ENCODE measurements at places on chromosomes 3 and 15. TPM values are rescaled to one million over a fixed set of nuclear protein-coding genes. Genes with fewer than 3 reads are reported as not detected.

DNA sequence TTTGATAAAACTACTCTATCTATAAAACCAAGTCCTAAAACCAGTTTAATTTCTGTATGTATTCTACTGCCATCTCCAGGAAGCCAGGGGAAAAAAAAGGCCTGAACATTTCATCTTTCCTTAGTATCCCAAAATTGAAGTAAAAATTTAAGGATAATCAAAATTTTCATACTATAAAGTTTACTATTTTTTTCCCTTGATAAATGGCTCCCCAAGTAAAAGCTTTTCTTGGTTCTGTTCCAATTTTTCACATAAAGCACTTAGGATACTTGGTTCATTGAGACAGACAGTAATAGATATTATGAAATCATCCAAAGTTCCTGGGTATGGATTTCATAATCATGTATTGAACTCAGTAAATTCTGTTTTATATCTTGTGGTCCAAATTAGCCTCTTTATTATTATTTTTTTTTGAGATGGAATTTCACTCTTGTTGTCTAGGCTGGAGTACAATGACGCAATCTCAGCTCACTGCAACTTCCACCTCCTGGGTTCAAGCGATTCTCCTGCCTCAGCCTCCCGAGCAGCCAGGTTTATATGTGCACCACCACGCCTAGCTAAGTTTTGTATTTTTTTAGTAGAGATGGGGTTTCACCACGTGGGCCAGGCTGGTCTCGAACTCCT is 34.5 kb downstream of the ICE2 start:
- DNase-seq, result no peak

GRCh38 chr3:60277361-60277800 is 973.9 kb downstream of the FHIT start:
- DNase-seq, result no peak

GRCh38 chr15:49827311-49827710 is 206.5 kb downstream of the DTWD1 start:
- no peak for DNase-seq

DNA sequence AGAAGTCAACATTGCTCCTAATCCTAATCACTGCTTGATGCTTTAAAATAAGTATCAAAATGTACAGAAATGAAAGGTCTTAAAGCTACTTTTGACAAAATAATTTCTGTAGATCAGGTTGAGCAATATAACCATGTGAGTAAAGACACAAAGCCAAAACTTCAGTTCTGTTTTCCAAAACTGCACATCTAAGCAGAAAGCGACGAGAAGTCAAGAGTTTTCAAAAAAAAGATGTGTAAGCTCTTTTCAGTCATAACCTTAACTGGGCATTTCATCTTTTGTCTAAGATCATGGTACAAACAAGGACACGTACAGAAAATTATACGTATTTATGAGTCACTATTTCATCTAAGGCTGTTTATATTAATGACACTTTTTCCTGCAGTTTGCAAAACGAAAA is 608.8 kb downstream of the FOXP1 start:
- no peak for DNase-seq

DNA sequence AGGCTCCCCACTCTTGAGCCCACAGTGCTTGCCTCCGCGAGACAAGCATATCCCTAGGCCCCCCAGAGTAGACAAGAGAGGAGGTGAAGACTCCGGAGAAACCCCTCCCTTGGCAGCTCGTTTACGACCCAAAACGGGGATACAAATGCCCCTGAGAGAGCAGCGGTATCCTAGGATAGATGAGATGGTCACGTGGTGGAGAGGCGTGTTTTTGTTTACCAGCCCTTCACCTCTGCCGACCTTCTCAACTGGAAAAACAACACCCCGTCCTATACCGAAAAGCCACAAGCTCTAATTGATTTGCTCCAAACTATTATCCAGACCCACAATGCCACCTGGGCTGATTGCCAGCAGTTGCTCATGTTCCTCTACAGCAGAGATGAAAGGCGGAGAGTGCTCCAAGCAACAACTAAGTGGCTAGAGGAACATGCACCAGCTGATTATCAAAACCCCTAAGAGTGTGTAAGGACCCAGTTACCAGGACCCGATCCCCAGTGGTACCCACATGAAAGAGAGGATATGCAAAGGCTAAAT is 99.5 kb upstream of the OSBPL11 start:
- DNase-seq, result no peak

DNA sequence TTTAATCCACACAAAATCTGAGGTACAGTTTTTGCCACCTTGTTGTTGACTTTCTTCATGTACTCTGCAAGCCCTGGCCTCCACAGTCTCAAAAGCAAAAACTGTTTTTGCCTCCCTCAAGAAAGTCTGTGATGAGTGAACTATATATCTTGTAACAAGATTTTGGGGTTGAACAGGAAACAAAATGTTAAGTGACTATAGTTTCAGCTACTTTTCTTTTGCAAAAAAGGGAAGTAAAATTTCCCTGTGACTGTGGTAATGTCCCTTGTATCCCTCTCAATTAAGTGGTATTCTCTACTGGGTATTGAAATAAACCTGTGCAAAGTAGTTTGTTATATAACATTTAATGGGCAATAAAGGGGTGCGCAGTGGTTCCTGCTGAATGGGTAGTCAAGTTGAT is 21.3 kb upstream of the SCAANT1 start:
- DNase-seq, result no peak

Gene SERINC4
- polyA plus RNA-seq, result not detected

Gene GOLGA8Q
- polyA plus RNA-seq, result 0.68 TPM

- DNase-seq, result no peak
Observed at GRCh38 chr3:69128509-69128908, 6.1 kb upstream of the LMOD3 start.

DNA sequence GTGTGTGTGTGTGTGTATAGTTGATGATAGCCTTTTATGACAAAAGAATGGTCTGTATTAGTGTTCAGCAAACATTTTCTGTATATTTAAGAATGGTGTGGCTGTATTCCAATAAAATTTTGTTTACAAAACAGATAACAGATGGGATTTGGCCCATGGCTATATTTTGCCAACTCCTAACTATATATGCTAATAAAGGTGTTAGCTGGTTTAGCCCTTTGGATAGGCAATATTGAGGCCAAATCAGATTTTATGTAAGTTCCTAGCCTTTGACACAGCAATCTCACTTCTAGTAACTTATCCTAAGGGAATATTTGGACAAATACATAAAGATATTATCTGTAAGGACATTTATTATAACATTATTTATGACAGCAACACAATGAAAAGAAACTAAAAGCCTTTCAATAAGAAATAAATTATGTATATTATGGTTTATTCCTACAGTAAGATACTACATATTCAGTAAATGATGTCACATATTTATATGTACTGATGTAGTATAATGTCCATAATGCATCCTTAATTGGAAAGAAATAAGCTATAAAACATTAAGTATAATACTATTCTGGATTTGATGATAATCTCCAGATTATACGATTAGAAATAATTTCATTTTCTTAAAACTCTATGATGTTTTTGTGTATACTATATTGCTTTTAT is 264.0 kb downstream of the RBMS3 start:
- DNase-seq, result no peak

DNA sequence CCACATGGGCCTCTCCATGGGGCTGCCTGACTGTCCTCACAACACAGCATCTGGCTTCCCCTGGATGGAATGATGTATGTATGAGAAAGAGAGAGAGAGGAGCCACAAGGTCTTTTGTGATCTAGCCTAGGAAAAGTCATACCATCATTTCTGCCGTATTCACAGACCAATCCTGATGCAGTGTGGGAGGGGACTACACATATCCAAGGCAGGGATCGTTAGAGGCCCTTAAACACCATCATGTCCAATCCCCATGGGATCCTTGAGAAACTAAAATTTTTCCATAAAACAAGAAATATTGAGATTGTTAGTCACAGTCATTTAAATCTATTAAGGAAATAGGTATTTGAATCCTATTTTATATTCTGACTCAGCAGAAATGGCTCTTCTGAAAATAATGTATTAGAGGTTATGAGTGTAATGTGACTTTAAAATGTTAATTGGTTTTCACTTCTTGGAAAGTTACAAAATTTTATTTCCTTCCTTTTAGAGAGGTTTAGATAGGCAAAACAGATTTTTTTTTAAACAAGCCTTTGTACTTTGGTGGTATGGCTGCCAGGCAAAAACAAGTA is 65.1 kb upstream of the TSC22D2 start:
- no peak for DNase-seq

DNA sequence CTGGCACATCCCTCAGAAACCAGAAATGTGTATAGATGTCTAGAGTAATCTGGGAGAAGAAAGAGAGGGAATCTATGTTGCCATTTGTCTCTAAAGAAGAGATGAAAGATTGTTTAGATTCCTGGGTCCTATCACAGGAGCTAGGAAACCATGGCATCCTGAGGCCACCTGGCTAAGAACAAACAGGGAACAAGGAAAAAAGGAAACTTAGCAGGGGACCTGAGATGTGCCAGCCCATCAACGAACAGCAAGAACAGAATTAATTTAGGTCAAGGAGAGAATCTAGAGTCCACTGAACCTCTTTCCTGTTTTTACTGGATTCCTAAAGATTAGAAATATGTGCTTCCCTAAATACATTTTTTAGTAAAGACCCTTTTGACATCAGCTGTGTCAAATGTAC is 30.3 kb downstream of the IP6K1 start:
- no peak for DNase-seq

Gene ACKR2
- 7.3 TPM for polyA plus RNA-seq

GRCh38 chr15:42140383-42141070 is 15.9 kb downstream of the PLA2G4F start:
- no peak for DNase-seq

DNA sequence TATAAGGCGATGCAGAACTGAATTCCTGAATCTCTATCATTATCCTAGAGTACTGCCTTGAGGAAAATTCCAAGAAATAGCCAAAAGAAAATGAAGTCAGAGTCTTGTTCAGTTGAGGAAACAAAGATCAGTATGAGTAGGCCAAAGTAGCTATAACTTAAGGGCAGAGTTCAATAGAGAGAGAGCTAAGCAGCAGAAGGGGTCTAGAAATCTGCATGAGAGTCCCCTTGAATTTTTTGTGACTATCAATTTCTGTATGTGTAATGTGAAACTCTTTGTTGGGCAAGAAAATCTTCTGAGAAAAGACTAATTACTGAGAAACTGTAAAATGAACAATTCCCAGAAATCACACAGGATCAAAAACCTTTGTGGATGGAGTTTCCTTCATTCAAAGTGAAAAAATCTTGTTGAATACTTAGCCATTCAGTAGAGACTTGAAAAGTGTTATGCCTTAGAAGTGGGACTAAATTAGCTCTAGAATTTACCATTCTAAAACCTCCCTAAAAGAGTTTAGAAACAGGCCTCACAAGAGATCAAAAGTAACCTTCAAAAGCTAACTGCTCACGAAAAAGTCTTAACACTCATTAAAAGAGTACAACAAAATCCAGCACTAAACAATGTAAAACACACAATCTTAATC is 43.1 kb upstream of the FNDC3B start:
- DNase-seq, result no peak

DNA sequence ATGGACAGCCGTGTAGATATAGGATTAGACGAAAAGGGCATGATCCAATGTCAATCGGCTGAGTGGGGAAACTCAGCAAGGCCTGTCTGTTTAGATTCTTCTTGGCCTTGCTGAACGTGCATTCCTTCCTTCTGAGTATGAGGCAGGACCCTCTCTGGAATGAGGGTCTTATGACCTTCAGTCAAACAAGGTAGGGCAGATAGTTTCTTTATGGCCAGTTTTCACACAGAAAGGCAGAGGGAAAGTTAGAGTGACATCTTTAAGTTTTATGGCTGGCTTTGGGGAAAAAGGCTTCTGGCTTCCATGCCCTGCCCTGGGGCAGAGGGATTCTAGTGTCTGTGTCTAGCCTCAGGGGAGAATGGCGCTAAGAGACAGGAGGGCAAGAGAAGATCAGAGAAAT is 29.7 kb downstream of the ARNT2 start:
- DNase-seq, result no peak

DNA sequence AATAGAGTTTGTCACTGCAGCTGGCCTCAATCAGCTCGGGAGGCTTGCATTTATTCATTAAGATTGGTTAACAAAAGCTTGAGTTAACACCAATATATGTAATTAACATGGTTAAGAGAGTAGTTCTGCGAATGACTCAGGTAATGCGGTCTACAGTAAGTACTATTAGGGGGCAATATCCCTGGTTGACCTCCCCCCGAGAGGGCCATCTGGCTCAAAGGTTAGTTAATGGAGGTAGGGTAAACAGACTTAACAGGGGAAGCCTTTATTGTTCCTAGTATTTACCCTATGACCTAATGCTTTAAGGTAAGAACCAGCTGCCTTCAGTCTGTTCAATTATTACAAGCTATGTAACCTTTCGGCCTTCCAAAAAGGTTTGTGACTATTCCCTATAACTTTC is 403.3 kb upstream of the SGO1 start:
- DNase-seq, result no peak

Gene GOLGA6B
- polyA plus RNA-seq, result not detected

DNA sequence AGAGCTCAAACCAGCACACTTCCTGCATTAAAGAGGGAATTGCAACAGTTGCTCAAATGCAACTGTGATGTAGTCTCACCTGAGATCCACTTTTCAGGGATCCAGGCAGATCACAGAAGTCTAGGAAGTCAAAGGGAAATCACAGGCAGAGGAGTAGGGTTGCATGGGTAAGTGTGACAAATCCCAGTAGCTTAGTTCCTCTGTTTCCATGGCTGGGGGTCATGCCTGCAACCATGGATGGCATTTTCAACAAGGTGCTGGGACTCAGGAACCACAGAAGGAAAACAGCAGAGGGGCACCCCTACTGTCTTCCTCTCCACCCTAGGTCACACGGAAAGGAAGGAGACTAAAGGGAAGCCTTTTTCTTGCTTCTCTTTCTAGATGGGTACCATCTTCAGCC is 36.5 kb upstream of the ARNT2 start:
- DNase-seq, result no peak
